ENCODE measurements at places on chromosomes 4 and X. TPM values are rescaled to one million over a fixed set of nuclear protein-coding genes. Genes with fewer than 3 reads are reported as not detected.

DNA sequence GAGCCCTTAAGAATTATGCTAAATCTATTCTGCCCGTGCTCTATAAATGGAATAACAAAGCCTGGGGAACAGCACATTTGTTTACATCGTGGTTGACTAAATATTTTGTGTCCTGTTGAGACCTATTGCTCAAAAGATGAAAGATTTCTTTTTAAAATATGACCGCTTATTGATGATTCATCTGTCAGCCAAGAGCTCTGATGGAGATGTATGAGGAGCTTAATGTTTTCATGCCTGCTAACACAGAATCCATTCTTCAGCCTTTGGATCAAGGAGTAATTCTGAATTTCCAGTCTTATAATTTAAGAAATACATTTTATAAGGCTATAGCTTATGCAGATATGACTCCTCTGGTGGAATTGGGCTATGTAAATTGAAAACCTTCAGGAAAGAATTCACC is 271.3 kb upstream of the FAT4 start:
- DNase-seq, result no peak

DNA sequence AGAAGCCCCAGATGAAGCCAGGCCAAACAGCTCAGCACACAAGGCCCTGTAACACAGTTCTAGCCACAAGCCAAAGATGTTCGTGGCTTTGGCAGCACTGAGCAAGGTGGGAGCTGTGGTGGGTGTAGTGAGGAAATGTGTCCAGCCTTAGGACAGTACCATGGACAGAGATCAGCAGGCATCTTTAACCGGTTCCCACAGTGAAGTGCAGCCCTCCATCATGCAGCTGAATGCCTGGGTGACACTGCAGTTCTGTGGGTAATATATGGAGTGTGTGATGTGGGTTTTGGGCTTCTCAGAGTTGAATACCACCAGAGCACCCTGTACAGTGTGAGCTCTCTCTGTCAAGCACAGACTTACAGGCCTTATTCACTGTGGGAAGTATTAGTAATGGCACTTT is 6.0 kb upstream of the NEXMIF start:
- DNase-seq, result no peak

The SEC24D gene
- total RNA-seq, result 23.6 TPM

DNA sequence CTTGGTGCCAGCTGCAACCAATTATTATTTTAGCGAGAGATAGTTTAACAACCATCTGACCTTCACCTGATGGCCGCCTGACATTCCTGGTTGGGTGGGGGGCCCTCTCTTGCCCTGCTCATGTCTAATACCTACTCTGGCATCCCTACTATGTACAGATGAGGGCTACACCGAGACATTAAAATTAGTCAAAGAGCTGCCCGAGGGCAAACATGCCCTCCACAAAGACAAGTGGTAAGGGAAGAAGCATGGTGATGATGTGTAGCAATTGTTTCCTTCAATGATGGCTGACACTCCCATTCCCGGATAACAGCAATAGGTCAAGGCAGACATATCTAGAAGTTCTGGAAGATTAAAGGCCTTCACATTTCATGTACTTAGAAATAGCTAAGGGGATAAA is 49.6 kb downstream of the MAP7D3 start:
- no peak for DNase-seq

- no peak for DNase-seq
Observed at GRCh38 chr4:150580306-150580705, 1.6 kb upstream of the MAB21L2 start.

The CENPE gene
- total RNA-seq, result 0.31 TPM
